Right ventricle myocardium superior (tissue), 1 donor: ENCODE measurements at places on chromosomes 16 and 17. TPM values are rescaled to one million over a fixed set of nuclear protein-coding genes. Genes with fewer than 3 reads are reported as not detected.

GRCh38 chr16:69859105-69859989 is 91.8 kb upstream of the CLEC18A start:
- peak; percentile 65 for DNase-seq

DNA sequence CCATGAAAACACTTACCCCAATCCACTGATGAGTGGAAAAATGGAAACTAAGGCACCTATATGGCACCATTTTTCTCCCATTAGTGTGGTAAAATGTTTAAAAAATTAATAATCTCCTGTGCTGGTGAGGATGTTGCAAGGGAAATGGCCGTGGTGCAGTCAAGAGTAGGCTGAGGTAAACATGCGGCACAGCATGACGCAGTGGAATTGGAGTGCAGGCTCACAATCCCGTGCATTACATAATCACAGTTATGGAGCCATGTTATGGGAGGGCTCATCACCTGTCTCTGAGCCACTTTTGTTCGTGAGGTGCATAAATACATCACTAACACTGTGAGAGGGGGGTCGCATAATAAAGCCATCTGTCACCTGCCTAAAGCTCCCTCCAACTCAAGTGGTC is 164.4 kb upstream of the XYLT1 start:
- DNase-seq = no peak

DNA sequence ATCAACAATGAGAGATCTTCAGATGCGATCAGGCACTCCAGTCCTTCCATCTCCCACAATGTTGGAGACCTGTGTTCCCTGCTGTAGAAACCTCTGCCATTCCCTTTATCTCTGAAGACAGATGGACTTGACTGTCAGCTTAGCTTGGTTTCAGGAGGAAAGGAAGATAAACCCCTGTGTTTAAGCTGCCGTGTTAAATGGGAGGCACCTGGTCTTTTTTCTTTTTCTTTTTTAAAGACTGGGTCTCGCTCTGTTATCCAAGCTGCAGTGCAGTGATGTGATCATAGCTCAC is 63.1 kb downstream of the USP22 start:
- DNase-seq = no peak

- no peak for DNase-seq
Observed at GRCh38 chr17:7894866-7895265, 6.3 kb downstream of the CHD3 start.

PPL gene
- 14.9 TPM for total RNA-seq

PRR35 gene
- not detected for total RNA-seq

TMEM204 gene
- total RNA-seq = 28.9 TPM

- DNase-seq = no peak
Observed at GRCh38 chr17:4341616-4341977, 24.9 kb downstream of the UBE2G1 start.

TOM1L1 gene
- total RNA-seq = 7.0 TPM

DNA sequence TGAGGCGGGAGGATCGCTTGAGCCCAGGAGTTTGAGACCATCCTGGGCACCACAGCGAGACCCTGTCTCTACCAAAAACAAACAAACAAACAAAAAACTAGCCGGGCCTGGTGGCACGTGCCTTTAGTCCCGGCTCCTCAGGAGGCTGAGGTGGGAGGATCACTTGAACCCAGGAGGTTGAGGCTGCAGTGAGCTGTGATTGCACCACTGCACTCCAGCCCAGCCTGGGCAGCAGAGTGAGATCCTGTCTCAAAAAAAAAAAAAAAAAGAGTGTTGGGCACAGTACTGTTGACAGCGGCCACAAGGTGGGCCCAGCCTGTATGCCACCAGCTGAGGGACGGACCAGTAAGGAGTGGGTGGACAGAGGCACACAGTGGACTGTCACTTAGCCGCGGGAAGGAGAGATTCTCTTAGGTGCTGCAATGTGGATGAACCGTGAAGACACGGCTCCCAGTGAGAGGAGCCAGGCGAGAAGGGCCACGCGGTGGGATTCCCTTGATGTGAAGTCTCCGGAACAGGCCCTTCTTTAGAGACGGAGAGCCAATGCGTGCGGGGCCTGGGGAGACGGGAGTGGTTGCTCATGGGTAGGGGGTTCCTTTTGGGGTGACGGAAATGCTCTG is 31.1 kb downstream of the GSE1 start:
- no peak for DNase-seq

- DNase-seq = no peak
Observed at GRCh38 chr17:5354310-5354709, 65.2 kb downstream of the NUP88 start.

DNA sequence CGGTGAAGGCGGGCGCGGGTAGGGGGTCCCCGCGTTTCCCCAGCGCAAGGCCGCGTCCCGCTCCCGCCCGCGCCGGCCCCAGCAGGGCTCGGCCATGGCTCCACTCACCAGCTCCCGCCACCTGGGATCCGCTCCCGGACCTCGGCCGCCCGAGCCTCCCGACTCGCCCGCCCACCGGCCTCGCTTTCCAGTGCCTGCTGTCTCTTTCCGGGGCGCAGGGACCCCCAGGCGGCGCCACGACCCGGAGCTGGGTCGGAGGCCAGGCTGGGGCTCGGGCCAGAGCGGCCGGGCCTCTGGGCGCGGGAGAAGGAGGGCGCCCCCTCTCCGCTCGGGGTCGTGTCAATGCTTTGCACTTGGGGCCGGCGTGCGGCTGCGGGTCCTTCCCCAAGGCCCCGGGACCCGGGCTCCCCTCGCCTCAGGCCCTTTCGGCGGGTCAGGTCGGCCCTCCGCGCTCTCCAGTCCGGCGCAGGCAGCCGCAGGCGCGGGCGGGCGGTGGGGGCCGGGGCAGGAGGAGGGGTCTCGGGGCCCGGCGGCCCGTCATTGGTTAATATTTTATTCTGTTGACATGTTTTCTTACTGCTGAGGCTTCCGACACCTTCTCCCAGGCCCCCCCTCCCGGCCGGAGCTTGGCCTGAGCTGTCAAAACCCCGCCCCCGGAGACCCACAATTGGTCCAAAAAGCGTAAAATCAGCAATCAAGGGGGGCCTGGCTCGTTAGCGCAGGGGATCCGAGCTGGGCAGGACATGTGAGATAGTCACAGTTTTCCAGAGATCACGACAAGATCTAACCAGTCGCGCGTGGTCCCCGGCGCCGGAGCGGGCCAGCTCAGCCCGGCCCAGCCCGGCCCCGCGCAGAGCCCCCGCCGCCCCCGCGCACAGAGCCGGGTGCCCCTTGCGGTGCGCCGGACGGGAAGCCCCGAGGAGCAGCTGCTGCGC is at the start of gene TBX2:
TSS of gene TBX2 (plus strand) at position 713 of the 935 bp plus-strand sequence. CDS start 334 bp downstream, outside the sequence.
- peak; percentile 91 for DNase-seq

KRTAP17-1 gene
- total RNA-seq = not detected

- DNase-seq = no peak
Observed at GRCh38 chr16:11876306-11876705, 25.0 kb upstream of the RSL1D1 start.

DNA sequence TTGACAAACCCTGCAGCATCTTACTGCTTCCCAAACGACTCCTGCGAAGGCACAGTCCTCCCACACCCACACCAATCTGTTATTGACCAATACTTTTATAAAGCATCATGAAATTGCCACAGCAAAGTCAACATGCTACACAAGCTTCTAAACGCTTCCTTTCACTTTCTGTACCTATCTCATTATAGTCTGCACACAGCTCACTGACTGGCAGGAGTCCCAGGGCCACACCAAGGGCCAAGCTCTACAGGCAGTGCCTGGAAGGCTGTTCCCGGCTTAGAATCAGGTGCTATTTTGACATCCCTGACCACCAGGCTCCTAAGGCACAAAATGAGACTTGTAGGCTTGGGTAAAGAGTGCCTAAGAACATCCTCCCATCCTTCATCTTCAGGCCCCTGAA is 39.5 kb downstream of the USP7 start:
- peak; percentile 73 for DNase-seq

NXN gene
- 20.2 TPM for total RNA-seq

GRCh38 chr16:15983898-15984297 is 34.5 kb downstream of the ABCC1 start:
- DNase-seq = no peak

DNA sequence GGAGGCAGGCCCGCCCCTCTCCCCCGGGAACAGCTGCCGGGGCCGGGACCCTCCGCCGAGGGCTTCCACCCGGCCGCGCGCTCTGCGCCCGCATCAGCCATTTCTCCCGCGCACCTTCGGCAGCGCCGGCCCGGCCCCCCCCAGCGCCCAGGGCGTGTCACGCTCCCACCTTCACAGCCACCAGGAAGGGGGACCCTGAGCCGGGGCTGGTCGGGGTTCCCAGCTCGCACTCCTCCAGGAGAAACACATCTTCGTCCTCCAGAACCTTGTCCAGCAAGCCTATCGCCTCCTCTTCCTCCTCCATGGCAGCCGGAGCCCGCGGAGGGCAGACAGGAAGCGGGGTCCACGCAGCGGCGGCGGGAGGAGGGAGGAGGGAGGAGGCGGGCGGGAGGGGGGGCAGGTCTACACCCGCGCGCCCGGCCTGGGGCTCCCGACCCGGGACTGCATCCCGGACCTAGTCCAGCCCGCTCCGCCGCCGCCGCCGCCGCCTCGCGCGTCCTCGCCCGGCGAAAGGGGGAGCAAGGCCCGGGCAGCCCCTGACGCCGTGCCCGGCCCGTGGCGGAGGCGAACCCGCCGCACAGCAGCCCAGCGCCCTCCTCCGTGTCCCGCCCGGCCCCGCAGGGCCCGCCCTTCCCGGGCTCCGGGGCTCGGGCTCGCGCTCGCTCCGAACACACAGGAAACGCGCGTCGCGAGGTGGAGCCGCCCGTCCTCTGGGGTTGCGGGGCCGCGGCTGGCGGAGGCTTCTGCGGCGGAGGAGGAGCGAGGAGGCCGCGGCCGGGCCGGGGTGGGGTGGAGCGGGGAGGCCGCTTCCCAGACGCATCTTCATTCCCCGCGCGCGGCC is 70.8 kb downstream of the ABR start:
- DNase-seq = peak; percentile 85

GRCh38 chr16:86384263-86384649 is 126.1 kb upstream of the FOXF1 start:
- no peak for DNase-seq

DNA sequence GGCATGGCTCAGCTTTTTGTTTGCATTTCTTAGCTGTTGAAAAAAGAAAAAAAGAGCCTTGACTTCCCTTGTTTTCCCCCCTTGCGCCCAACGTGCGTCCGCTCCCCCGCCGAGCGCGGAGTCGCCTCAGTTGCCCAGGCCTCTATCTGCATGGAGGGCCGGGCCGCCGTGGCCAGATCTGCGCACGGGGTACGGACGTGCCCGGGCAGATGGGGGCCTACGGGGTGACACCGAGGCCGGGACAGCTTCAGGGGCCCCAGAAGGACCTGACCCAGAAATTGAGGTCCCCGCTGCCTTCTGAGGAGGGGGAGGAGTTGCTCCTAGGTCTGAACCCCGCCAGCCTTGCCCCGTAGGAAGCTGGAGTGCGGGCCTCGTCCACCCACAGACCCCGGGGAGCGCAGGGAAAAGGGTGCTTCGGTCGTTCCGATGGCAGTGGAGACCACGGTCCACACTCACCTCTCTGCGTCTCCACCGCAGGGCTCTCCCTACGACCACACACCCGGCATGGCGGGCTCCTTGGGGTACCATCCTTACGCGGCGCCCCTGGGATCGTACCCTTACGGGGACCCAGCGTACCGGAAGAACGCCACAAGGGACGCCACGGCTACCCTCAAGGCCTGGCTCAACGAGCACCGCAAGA is 1.5 kb downstream of the IRX5 start:
- DNase-seq = no peak

GRCh38 chr17:13749891-13750235 is 148.1 kb upstream of the HS3ST3A1 start:
- DNase-seq = no peak

KRT14 gene
- not detected for total RNA-seq

DNA sequence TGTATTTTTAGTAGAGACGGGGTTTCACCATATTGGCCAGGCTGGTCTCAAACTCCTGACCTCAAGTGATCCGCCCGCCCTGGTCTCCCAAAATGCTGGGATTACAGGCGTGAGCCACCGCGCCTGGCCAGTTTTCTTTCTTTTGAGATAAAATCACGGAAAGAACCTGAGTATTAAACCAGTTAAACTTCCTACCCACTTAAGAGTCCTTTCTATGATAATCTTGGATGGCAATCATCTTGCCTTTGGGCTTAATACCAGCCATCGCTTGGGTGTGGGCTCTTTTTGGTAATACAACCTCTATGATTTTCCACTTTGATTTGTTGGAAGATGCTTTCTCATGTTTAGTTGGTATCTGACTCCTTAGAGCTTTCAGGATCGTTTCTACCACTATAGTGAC is 24.0 kb downstream of the PITPNC1 start:
- no peak for DNase-seq

AATK gene
- 5.3 TPM for total RNA-seq

DNA sequence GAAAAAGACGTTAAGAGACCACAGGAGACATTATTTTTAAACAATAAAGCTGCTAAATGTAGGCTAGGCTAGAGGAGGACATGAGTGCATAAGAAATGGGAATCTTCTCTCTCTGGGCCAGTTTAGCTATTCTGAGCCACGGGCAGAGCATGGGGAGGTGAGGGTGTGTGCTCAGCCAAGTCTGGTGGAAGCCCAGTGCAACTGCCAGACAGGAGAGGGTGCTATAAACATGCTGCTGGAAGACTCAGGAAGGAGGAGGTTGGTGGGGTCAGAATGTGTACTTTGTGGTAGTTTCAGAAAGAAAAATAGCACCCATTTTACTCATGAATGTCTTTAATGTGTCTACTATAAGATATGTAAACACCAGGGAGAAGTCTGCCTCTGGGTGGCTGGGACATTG is 5.9 kb upstream of the SDK2 start:
- no peak for DNase-seq

ATP1B2 gene
- 3.1 TPM for total RNA-seq

GRCh38 chr16:48366165-48367093 is 18.8 kb downstream of the SIAH1 start:
- no peak for DNase-seq

- DNase-seq = no peak
Observed at GRCh38 chr16:87541872-87542234, 49.0 kb upstream of the ZCCHC14 start.

DNA sequence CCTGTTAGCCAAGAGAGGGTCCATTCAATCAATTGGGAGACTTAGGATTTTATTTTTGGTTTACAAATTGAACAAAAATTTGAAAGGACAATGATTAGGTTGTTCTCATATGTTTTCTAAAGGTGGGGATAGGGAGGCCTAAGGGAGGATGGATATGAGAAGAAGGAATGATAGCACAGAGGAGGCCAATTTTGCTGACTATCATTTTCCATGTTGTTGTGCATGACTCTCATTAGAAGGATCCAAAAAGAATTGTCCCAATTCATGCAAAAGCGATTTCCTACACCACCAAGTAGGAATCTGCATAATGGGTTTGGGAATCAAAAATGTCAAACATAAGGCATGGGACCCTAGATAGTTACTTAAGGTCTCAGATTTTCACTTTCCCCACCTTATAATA is 524.8 kb downstream of the KIF2B start:
- no peak for DNase-seq

- no peak for DNase-seq
Observed at GRCh38 chr16:88613911-88614817, 24.2 kb upstream of the IL17C start.

DNA sequence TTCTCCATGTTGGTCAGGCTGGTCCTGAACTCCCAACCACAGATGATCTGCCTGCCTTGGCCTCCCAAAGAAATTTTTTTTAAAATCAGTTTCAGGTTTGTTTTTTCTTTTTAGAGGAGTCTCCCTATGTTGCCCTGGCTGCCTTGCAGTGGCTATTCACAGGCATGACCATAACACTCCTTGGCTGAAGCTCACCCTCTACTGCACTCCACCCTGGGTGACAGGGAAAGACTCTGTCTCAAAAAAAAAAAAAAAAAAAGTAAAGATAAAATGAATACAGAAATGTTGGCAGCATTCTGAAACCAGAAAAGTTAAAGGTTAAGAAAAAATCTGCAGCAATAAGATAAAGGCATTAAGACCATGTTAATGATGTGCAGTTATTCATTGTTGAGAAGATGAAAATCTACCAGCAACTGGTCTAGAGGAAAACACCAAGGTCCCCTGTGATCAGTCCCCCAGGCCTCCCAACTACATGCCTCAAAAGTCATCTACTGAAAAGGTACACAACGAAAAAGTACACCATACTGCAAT is 15.1 kb downstream of the YWHAE start:
- no peak for DNase-seq

MMP2 gene
- total RNA-seq = 102 TPM
